H7 (cell line): ENCODE measurements at places on chromosomes 1 and 21. TPM values are rescaled to one million over a fixed set of nuclear protein-coding genes. Genes with fewer than 3 reads are reported as not detected.
A peak's percentile ranks its signal among the peaks of the same experiment; 100 is the strongest.

Gene KCND3
- 0.21 and 0.63 TPM in 2 replicates for total RNA-seq

Gene LCE1B
- not detected in 2 replicates for total RNA-seq

- no peak for DNase-seq
Observed at GRCh38 chr1:67192902-67193301, 26.6 kb downstream of the IL23R start.

DNA sequence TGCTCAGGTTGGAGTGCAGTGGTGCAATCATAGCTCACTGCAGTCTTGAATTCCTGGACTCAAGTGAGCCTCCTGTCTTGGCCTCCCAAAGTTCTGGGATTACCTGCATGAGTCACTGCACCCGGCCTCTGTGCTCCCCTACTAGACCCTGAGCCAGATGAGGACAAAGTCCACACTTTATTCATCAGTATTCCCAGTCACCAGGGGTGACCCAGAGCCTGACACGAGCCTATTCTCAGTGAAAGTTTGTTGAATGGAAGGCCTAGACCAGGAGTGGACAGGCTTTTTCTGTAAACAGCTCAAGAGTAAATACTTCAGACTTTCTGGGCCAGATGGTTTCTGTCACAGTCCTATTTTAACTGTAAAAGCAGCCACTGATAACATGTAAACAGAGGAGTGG, 68.2 kb downstream of the MAB21L3 start:
- no peak for DNase-seq

DNA sequence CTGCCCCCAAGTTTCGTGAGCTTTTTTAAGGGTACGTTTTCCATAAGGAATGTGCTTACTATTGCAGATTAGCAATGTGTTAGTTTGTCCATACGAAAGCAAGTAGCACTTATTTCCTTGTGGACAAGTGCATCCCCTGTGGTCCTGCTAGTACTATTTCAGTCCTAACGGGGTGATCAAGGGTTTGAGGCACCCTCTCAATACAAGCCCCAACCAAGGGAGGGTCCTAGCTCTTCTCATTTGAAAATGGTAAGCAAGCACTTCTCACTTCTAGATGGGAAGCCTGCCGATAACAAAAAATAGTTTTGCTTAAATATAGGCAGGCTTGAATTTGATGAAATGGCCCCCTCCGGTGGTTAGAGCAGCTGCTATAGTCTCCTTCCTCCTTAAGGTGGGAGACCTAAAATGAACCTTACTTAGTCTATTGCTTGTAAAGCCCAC, 64.0 kb upstream of the HMCN1 start:
- DNase-seq: peak; percentile 35

DNA sequence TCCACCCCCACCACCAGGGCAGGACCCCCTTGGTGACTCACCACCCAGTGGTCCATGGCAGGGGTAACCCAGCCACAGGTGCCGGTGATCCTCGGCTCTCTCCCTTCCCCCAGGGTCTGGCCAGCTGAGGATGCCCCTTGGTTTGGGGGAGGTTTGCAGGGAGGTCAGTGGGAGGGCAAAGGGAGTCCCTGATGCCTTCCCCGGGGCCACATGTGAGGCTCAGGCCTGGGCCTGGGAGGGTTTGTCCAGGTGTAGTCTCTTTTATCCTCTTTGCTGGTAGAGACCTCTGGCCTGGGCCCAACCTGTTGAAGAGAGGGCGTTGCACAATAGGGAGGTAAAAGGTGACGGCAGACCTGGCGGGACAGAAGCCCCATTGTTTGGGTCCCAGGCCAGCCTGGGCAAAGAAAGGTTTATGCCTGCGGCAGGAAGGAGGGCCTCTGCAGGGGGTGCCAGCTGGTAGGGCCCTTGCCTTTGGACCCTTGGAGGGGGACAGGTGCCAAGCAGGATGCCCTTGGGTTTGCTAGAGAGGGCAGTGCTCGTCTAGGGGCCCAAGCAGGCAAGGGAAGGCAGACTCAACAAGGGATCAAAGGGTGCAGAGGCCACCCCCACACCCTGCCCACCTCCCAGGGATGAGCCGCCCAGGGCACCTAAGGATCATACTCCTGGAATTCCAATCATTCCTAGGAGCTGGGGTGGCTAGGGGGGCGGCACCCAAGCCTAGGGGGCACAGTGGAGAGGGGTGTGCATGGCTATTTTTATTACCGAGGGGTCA, 760 bp upstream of the TINAGL1 start:
- DNase-seq: peak; percentile 75

GRCh38 chr1:232305050-232305449, 324.9 kb downstream of the SIPA1L2 start:
- no peak for DNase-seq

- DNase-seq: no peak
Observed at GRCh38 chr1:153498746-153499145, 37.0 kb downstream of the S100A6 start.

DNA sequence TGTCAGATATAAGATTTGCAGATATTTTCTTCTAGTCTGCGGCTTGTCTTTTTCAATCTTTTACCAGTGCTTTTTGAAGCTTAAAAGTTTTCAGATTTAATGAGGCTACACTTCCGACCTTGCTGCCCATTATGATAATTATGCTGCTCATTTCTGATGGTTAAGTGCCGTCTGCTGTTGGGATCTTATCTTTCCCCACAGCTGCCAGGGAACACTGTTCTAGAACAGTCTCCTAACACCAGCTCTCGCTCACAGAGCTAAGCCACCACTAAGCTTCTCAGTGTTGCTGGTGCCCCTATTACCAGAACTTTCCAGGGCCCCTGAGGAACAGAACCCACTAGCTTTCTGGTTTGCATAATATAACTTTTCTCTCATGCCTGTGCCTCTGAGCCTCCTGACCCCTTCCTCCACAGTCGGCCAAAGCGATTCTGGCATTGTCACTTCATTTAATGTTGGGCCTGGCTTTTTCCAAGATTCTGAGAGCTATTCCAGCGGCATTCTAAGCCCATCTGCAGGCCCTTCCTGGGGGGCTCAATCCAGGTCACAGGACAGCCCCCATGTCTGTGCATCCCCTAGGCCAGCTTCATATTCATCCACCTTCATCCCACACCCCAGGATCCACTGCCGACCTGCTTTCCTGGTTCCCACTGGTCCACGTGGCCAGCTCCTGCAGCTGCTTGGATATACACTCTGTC, 237.0 kb downstream of the PTPRU start:
- peak; percentile 9 for DNase-seq
